Activated T-cell treated with anti-CD3 and anti-CD28 coated beads, Interleukin-2, amount 50 U/mL, for 4 hours (primary cell): ENCODE measurements at places on chromosomes 12 and 14. TPM values are rescaled to one million over a fixed set of nuclear protein-coding genes. Genes with fewer than 3 reads are reported as not detected.

GRCh38 chr14:63287666-63288483, 30.9 kb downstream of the GPHB5 start:
- no peak for DNase-seq

DNA sequence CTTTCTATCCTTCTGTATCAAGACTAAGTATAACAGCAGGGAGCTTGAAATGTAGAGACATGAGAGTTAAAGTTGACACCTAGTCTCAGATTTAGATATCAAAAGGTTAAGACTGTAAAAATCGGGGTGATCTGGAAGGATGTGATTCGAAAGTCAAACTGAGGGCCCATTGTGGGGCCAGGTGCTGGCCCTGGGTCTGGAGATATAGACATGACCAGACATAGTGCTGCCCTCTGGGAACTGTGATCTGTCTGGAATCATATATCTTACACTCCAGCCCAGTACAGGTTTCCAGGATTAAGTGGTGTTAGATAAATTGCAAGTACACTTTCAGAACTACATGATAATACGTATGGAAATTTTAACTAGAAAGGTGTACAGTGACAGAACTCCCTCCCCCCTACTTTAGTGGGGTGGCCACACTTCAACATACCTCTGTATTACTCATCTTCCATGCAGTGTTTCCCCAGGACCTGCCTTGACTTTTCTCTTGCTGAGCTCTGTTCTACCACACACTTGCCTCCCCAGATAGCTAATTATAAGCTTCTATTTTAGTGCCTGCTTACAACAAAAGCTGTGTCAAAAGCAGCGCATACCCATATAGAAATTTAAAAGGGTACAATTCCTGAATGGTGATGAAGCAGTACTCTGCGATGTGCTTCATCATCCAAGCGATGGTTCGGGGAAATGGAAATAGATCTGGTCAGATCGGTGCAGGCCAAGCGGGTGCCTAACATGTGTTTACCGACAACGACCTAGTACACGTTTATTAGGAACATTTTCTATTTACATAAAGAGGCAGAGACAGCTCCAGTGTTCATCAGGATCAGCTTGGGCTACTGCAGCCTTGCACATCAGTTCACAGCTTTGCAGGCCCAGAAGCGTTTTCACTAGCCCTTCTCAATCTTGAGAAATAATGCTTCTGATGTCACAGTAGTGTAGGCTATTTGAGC, 68.7 kb downstream of the ARF6 start:
- DNase-seq = no peak

- no peak for DNase-seq
Measured at GRCh38 chr14:22485178-22485577, 103.8 kb downstream of the DAD1 start.

- no peak for DNase-seq
Measured at GRCh38 chr12:124398578-124399227, 103.8 kb downstream of the RFLNA start.

DNA sequence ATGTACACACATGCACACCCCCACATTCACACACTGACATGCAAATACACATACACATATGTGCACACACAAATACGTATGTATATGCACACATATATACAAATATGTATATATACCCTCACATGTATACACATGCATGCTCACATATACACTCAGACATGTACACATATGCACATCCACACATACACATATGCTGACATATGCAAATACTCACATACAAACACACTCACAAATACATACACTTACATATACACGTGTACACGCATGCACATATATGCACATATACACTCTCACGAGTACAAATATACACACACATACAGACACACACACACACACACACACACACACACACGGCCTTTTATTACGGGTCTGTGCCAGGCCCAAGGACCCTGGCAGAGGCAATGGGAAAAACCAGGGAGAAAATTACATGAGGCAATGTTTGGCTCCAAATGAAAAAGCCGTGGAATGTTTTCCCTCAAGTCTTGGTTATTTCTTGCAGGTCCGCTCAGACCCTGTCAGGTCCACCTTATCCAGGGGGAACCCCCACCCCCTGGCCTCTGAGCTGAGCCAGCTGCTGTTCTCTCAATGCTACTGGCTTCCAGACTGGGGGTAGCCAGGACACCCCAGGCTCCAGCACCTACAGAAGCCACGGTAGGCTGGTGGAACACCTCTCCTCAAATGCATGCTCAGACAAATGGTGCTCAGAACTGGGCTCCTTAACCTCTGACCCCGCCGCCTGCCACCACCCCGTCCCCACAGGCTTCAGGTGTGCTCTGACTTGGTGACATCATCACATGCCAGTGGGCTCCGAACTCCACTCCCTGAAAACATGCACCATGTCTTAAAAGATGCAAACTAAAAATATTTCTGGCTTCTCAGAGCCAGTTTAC, 54.7 kb downstream of the BCL11B start:
- DNase-seq = no peak

DNA sequence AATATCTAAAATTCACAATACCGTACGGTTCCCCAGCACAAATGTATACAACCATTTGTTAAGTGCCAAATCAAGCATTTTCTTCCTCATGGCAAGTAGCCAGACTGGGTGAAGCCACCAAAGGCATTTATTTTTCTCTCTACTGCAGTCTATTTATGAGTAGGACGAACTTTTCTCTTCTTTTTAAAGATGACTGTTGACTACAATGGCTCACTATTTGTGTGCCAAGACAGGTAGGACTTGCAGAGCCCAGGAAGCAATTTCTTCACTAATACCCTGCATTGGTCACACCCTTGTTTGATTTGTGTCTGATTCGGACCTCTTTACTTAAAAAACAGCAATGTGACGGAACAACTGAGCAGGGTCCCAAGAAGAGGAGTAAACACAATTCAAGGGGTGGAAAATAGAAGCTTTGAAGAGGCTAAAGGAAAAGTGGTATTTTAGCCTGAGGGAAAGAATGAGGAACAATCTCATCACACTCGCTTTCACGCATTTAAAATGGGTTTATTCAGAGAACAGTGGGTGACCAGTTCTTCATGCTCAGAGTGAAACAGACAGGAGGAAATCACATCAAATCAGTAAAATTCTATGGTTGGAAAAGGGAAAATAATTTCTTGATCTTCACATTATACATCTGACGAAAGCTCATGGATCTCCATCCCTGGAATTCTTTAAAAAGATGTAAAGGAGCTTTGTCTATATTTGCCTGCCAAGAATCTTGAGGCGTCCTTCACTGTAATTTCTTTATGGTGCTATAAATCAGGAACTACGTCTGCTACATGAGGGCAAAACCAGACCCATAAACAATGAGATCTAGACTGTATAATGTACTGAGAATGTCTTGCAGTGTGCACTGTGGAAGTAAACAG, 183.8 kb downstream of the PPM1H start:
- DNase-seq = no peak

Gene KRT77
- not detected for total RNA-seq
